Activated CD8-positive, alpha-beta memory T cell treated with anti-CD3 and anti-CD28 coated beads, Interleukin-2, amount 10 ng/mL, durations not matched to agents 7 days and 5 days (primary cell): ENCODE measurements at places on chromosomes 6 and 20. TPM values are rescaled to one million over a fixed set of nuclear protein-coding genes. Genes with fewer than 3 reads are reported as not detected.

Gene BCAS4
- total RNA-seq: 44.8 TPM

Gene OR2H1
- total RNA-seq: not detected

Gene DZANK1
- total RNA-seq: 1.7 TPM

Gene C20orf144
- 0.30 TPM for total RNA-seq

Gene TFAP2D
- total RNA-seq: not detected

GRCh38 chr20:2295286-2295685, 515 bp upstream of the TGM3 start:
- DNase-seq: no peak

DNA sequence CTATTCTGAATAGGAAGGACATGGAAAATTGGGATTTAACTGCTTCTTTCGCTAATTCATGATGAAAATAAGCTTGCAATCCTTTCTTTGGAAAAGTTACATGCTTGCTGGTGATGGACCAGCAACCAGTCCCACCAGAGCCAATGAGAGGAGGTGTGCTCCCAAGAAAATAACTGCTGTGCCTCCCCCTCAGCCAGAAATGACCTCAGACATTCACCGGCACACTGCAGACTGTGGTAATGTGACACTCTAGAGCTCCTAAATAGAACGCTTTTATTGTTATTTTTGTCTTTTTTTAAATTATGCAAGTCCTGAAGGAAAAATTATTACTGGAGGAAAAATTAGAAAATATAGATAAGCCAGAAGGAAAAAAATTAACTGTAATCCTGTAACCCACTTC, 2.6 kb downstream of the PYGB start:
- no peak for DNase-seq

- no peak for DNase-seq
Observed at GRCh38 chr6:163260111-163260895, 154.2 kb upstream of the QKI start.

GRCh38 chr20:17725094-17725835, 25.5 kb downstream of the BANF2 start:
- no peak for DNase-seq

DNA sequence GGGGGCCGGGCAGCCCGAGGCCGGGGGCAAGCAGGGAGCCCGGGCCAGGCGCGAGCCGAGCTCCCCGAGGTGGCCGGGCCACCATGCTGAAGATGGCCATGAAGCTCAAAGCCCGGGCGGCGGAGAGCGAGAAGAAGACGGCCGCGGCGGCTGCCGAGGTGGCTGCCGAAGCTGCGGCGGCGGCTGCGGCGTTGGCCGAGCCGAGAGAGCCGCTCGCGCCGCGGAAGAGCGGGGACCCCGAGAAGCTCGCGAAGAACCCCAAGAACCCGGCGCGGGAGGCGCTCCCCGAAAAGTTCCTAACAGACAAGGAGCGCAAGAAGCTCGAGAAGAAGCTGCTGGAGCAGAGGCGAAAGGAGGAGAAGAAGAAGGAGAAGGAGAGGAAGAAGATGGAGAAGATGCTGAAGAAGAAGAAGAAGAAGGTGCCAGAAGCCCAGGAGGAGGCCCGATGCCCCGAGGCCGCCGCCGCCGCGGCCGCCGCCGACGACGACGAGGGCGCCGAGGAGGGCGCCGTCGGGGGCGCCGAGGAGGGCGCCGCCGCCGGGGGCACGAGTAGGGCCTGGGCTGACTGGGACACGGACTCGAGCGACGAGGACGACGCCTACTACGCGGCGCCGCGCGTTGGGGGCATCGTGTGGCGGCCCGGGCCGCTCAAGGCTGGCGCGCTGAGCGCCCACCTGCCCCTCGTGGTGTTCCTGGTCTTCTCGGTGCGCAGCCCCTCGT, 37.4 kb downstream of the GNAS start:
- DNase-seq: no peak
